CD4-positive, alpha-beta memory T cell (primary cell): ENCODE measurements at places on chromosomes 1 and 21. TPM values are rescaled to one million over a fixed set of nuclear protein-coding genes. Genes with fewer than 3 reads are reported as not detected.

Gene FCRL5
- total RNA-seq = not detected

- no peak overlapping the region for H3K27ac ChIP-seq
- no peaks in the 10 kb centered on the region for H3K36me3 ChIP-seq
- peaks cover 5% of the 10 kb centered on the region for H3K4me1 ChIP-seq
- no peak overlapping the region for H3K4me3 ChIP-seq
- H3K27me3 ChIP-seq = no peaks in the 10 kb centered on the region
Measured at GRCh38 chr1:194298007-194298598, 1111.7 kb upstream of the B3GALT2 start.

Gene NDUFS2
- total RNA-seq = 100 TPM

Gene DNASE2B
- total RNA-seq = not detected

DNA sequence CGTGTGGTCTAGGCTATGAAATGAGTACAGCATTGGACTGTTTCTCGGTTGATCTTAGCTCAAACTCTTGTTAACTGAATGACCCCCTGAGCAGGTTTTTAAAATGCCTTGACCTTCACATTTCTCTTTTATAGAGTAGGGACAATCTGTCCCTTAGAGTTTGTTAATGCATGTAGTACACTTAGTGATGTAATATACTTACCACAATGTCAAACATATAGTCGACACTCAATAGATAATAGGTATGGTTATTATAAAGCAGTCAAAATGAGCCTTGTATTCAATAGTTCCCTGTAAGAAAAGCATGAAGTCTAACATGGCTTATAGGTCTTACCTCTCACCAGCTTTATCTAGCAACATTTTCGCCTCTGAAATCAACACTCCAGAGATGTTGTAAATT is 161.0 kb upstream of the RUNX1 start:
- no peak overlapping the region for H3K4me3 ChIP-seq
- no peaks in the 10 kb centered on the region for H3K27me3 ChIP-seq
- DNase-seq = no peak
- no peak overlapping the region for H3K27ac ChIP-seq

GRCh38 chr1:175885326-175885725 is 141.9 kb upstream of the TNR start:
- no peaks in the 10 kb centered on the region for H3K36me3 ChIP-seq
- DNase-seq = no peak
- H3K4me3 ChIP-seq = no peak overlapping the region
- no peak overlapping the region for H3K27ac ChIP-seq
- H3K4me1 ChIP-seq = no peaks in the 10 kb centered on the region

DNA sequence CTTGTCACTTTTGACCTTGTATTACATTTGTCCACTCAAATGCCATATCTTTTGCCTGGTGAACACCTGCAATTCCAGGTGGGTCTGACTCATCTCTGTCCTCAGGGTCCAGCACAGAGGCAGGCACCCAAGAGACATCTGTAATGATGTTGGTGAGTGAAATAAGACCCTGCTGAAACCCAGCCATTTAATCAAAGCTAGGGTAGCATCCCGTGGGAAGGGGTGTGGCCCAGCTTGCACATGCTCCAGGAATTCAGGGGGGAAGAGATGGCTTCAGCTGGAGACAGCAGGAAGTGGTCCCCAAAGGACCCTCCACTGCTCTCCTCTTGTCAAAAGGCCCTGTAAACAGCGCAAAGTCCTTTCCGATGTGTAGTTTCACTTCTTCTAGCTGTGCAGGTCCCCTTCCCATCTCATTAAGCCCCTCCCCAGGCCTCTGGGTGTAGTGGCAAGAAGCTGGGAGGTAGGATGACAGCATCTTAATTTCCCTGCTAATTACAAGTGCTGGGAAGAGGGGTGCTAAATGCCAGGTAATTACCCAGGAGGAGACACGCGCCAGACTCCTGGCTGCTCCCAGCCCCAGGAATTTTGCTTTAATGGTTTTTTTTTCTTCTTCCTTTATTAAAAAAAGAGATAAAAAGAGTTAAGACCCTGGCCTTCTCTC is 54.4 kb upstream of the TRABD2B start:
- no peaks in the 10 kb centered on the region for H3K4me1 ChIP-seq
- no peak overlapping the region for H3K27ac ChIP-seq
- H3K36me3 ChIP-seq = no peaks in the 10 kb centered on the region
- H3K27me3 ChIP-seq = no peaks in the 10 kb centered on the region
- no peak for DNase-seq

Gene TRIM67
- not detected for total RNA-seq

Gene SLFNL1
- total RNA-seq = 1.2 TPM

DNA sequence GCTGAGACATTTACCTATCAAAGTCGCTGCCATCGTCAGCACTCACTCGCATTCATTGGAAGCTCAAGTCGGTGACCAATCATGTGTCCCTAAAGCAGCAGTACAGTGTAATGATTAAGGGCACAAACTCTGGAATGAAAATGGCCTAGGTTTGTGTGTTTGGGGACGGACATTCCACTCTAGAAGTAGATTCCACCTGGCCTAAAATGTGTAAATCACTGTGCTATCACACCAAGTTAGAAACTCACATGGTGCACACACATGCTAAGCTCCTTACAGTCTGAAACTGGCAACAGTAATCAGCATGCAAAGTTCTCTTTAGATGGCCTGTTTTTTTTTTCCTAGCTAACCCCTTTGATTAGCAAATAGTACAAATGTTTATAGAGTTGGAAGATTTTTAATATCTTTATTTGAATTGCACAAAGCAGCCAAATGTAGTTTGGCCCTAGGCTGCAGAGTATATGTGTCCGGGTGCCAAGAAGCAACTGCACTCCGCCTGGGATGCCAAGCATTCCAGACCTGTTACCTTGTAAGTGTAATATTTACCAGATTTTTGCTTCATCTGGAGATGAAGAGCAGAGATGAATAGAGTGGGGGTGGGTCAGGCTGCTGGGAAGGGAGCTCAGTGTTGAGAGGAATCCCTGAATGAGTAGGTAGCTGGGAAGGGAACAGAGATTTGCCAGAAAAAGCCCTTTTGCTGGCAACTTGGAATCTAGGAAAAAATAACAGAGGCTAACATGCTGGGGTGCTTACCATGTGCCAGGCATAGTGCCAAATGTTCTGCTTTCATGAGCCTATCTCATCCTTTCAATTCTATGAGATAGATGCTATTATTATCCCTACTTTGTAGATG is 35.2 kb downstream of the TGFB2 start:
- H3K36me3 ChIP-seq = no peaks in the 10 kb centered on the region
- H3K27me3 ChIP-seq = no peaks in the 10 kb centered on the region
- H3K27ac ChIP-seq = no peak overlapping the region
- peaks cover 11% of the 10 kb centered on the region for H3K4me1 ChIP-seq
- no peak for DNase-seq

Gene EPHB2
- total RNA-seq = 0.36 TPM

DNA sequence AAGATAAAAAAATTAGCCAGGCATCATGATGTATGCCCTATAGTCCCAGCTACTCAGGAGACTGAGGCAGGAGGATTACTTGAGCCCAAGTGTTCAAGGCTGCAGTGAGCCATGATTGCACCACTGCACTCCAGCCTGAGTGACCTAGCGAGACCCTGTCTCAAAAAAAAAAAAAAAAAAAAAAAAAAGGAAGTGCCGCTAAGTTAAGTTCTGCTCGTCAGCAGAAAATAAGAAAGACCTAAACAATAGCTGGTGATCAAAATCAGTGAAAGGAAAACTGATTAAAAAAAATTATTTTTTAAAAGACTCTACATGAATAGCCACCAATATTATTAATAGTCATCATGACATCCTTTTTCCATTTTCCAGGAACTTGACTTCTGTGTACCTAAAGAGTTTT is 44.2 kb upstream of the MTR start:
- no peak overlapping the region for H3K4me3 ChIP-seq
- no peaks in the 10 kb centered on the region for H3K36me3 ChIP-seq
- no peak for DNase-seq
- no peak overlapping the region for H3K27ac ChIP-seq
- no peaks in the 10 kb centered on the region for H3K4me1 ChIP-seq

Gene VSIG8
- total RNA-seq = not detected

DNA sequence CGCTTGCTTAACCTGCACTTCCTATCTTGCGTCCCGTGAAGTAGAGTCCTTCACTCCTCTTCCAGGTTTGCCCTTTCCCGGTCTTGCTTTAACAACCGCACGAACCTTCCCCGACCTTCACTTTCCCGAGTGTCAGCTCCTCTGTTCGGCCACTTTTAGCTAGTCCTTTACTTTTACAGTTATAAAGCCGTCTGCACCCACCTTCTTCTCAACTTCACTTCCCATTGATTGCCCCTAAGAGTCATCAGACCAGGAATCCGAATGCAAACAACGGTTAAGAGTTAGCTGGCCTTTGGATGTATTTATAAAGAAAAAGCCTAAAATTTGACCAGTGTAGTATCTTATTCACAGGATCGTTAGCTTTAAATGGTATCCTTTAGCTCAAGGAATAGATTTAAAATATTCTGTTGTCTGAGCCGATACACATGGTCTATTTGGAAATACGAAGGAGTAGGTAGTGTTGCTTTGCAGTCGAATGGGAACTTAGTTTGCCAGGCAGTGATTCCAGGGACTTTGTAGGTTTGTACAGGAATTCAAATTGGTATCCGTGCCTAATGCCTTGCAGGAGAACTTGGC is 1.4 kb downstream of the PPP2R5A start:
- H3K27ac ChIP-seq = peak overlapping the region; percentile 92
- H3K36me3 ChIP-seq = no peaks in the 10 kb centered on the region
- peaks cover 50% of the 10 kb centered on the region for H3K4me1 ChIP-seq
- no peak for DNase-seq
- no peaks in the 10 kb centered on the region for H3K27me3 ChIP-seq

Gene FAM163A
- 0.11 TPM for total RNA-seq

GRCh38 chr1:83996191-83996590 is 2.7 kb downstream of the TTLL7 start:
- no peak overlapping the region for H3K4me3 ChIP-seq
- H3K36me3 ChIP-seq = no peaks in the 10 kb centered on the region
- H3K4me1 ChIP-seq = peaks cover 10% of the 10 kb centered on the region
- H3K27me3 ChIP-seq = peaks cover 16% of the 10 kb centered on the region
- no peak overlapping the region for H3K27ac ChIP-seq

- H3K36me3 ChIP-seq = no peaks in the 10 kb centered on the region
- no peaks in the 10 kb centered on the region for H3K27me3 ChIP-seq
- no peak overlapping the region for H3K4me3 ChIP-seq
Measured at GRCh38 chr1:231818337-231818736, 191.7 kb downstream of the DISC1 start.

DNA sequence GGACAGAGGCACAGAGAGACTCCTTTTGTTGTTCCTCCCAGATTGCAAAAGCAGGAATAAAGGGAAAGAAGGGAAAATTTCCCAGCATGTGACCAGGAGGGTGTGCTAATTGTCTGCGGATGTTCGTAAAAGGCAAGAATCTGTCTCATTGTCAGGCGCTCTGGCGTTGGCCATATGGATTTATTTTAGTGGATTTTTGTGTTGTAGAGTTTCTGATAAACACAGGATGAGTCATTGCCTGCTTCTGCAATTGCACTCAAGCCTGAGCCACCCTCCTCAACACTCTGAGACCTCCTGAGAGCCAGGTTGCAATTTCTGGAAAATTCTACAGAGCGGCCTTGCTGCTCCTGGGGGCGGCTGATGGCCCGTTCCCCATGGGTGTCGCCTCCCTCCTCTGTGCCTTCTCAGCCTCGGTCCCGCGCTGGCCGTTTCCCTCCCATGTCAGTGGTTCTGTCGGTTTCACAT is 227.7 kb downstream of the KAZN start:
- H3K27me3 ChIP-seq = no peaks in the 10 kb centered on the region
- no peak for DNase-seq
- no peak overlapping the region for H3K4me3 ChIP-seq
- no peak overlapping the region for H3K27ac ChIP-seq
- H3K36me3 ChIP-seq = no peaks in the 10 kb centered on the region
- H3K4me1 ChIP-seq = no peaks in the 10 kb centered on the region

DNA sequence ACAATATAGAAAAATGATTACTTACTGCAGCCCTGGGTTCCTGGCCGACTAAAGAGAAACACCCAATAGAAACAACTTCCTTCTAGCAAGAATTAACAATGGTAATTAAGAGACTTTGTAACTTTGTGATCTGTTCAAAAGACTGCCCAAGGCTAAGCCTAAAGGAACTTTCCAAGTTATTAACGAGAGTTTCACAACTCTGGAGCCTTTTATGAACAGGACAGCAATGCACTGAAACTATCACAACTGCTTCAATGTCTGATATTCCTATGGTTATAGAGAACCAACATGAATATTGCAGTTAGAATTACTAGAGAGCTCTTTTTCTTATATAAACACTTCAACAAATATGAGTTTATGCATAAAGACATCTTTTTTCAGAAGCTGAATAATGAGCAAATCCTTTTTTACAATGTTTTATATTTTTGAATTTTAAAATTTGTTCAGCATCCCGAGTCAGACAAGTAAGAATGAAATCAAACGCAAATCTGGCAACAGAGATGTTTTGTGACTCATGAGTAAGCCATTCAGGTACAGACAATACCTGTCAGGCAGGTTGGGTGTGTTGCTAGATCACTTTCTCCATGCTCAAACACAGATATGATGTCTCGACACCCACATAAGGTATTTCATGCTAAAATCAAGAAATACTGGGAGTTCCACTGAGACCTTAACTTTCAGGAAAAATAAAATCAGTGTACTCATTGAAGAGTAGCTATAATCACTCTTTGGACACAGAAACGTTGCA is 22.2 kb upstream of the KCNJ15 start:
- no peak overlapping the region for H3K4me3 ChIP-seq
- H3K4me1 ChIP-seq = no peaks in the 10 kb centered on the region
- no peak for DNase-seq
- no peak overlapping the region for H3K27ac ChIP-seq
- no peaks in the 10 kb centered on the region for H3K36me3 ChIP-seq

DNA sequence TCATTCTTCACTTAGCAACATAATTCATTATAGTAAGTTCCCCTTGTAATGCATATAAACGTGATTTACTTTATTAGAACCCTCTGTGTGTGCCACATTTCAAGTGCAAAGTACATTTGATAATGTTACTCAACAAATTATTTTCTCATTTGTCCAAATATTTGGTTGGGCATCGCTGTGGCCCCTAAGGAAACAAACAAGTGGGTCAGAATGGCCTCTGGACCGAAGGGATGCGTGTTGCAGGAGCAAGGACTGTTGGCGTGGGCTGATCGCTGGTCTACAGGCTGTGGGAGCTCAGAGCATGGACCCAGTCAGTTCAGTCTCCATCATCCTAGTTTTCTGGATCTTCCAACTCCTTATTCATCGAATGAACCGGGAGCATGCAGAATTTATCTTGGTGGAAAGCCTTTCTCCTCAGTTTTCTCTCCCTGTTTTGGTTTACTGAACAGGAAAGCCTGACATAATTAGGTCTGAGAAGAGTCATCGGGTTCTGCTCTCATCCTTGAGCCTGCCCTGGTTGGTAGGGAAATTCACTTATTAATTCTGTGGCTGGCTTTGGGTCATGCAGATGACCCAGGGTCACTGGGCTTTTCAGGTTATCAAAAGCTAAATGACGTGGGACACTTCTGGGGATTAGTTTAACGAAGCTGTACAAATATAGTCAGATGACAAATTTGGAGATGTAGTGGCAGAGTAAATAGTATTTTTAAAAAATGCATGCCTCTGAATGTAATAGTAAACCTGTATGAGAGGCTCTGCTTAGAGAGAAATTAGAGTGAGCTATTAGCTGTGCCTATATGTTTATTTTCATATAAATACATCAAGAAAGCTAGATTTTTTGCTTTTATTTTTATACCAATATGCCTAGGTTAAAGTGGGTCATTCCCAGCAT is 200.2 kb downstream of the SDCCAG8 start:
- no peaks in the 10 kb centered on the region for H3K36me3 ChIP-seq
- no peaks in the 10 kb centered on the region for H3K27me3 ChIP-seq
- no peak overlapping the region for H3K27ac ChIP-seq
- H3K4me3 ChIP-seq = no peak overlapping the region
- H3K4me1 ChIP-seq = no peaks in the 10 kb centered on the region
